Stimulated activated CD4-positive, alpha-beta T cell treated with anti-CD3 and anti-CD28 coated beads, TNF-alpha, amount 100 ng/mL, for 24 hours (primary cell): ENCODE measurements at places on chromosomes 4 and X.

DNA sequence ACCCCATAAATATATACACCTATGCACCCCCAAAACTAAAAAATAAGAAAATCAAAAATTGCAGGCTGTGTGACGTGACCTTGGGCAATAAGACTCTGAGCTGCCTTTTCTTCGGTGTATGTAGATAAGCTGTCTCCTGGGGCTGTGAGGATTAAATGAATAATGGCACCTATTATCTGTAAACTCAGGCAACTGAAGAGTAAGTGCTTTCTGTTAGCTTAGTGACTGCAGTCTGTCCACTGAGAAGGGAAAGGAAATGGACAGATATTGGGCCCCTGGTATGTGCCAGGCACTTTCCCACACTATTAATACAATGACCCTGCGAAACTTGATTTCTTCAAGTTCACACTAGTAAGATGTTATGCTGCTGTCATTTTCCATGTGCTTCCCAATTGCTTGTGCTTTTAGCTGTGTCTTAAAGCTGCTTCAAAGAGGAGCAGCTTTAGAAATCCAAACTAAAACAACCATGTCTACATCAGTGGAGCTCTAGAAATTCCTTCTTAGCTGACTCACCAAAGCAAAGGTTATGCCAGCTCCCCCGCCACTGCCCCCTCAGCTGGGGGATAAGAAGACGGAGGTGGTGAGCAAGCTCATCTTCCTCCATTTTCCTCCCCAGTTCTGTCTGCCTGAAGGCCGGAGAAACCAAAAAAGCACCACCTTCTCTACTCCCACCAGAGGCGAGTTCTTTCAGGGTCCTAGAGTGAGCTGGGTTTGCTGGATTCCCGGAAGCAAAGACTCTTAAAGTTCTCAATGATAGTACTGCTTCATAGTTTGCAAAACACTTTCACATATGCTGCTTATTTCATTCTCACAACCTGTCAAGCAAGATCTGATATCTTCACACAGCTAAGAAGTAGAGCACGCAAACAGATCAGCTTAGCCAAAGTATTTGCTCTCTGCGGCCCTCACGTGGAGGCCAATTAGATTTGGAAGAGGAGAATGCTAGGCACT is 8.8 kb upstream of the DGAT2L6 start:
- no peak for DNase-seq

GRCh38 chrX:41868392-41868977 is 54.9 kb downstream of the CASK start:
- DNase-seq = no peak

GRCh38 chr4:1116838-1117237 is 3.5 kb upstream of the RNF212 start:
- DNase-seq = no peak

GRCh38 chr4:185113340-185113739 is 29.7 kb upstream of the SLC25A4 start:
- no peak for DNase-seq

GRCh38 chr4:139596034-139596683 is 40.1 kb upstream of the SETD7 start:
- no peak for DNase-seq

GRCh38 chrX:920234-920799 is 289.7 kb downstream of the SHOX start:
- DNase-seq = no peak
